ENCODE measurements at places on chromosomes 7 and 10.

GRCh38 chr10:6020826-6021225 is 41.3 kb downstream of the IL2RA start:
- no peak for DNase-seq

DNA sequence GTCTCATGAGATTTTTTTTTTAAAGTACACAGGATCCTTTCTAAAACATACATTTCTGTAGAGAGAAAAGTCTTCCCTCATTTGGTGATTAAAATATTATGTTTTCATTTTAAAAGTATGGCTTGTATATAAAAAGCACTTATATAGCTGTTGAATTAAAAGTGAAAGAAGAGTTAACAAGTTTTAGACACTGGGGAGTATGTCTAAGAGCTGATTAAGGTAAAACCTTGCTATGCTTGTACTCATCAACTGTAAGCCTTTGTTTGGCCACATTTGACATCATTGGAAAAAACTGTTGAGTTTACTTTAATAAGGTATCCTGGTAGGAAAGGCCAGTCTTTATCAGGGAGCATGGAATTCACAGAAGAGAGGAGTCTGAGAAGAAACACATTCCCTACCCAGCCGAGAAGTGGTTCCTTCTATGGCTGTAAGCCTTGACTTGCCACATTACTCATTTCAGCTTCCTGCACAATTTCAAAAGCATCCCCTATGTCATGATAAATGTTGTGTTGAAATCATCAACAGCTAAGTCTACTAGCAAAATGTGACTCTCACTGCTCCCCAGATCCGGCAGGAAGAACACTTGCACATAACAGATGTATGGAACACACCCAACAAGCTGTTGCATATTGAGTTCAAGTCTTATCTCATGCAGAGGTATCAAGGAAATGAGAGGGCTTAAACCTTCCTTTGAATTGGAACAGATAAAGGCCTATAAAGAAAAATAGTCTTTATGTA is 171.8 kb upstream of the CDK1 start:
- DNase-seq, result no peak

- DNase-seq, result no peak
These were observed 442 bp downstream of the STYXL1 start for GRCh38 chr7:76047305-76047810.

- no peak for DNase-seq
These were observed 58.1 kb upstream of the ST8SIA6 start for GRCh38 chr10:17512341-17513001.

- DNase-seq, result no peak
These were observed 25.1 kb downstream of the CDK14 start for GRCh38 chr7:90621125-90621746.

DNA sequence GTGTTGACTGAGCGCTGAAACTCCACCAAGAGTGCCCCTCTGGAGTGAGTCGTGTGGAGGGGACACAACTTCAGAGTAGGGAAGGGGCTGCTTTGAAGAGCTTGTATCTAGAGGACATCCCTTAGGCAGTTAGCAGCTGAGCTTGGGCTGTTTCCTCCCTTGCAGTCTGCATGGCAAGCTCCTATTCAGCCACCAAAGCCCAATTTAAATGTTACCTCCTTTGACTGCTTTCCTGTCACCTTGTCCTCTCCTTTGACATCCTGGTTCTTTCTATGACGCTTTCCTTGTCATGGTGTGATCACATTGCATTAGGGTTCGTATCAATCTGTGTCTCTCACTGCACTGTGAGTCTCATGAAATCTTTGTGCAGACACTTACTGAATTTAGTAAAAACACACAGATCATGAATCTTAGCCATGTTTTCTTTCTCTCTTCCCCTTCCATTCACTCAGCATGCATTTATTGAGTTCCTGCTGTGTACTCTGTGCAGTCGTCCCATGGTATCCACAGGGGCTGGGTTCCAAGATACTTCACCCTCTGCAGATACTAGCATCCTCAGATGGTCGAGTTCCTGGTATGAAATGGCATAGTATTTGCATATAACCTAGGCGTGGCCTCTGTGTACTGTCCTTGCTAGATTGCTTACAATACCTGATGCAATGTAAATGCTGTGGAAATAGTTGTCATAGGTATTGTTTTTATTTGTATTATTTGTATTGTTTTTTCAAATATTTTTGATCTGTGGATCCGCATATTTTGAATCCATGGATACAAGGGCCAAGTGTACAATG is 228.5 kb downstream of the CCDC3 start:
- DNase-seq, result no peak

DNA sequence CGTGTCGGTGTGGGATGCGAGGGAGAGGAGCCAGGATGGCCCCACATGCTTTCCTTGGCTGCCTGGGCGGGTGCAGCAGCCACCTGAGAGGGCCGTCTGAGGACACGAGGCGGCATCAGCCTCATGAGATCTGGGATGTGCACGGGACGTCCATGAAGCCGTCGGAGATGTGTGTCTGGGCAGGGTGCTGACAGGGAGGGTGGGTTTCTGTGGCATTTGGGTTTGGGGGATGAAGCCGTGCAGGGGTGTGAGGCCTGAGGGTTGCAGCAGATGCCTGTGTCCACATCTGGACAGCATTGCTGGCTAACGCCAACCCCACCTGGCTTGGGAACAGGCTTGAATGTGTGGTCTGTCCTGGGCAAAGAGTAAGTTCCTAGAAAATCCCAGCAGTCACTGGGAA is 179.5 kb downstream of the DNAJB6 start:
- DNase-seq, result peak; percentile 53

DNA sequence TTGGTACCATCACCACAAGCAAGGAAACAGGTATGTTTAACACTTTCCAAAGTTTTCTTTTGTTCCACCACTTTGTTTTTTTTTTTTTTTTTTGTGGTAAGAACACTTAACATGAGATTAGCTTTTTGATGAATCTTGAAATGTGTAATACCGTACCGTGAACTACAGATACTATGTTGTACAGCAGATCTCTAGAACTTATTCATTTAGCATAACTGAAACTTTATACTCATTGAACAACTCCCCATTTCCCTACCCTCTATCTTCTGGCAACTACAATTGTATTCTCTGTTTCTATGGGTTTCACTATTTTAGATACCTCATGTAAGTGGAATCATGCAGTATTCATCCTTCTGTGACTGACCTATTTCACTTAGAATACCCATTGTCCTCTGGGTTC is 162.7 kb upstream of the ITGB1 start:
- no peak for DNase-seq

- peak; percentile 89 for DNase-seq
These were observed 18.3 kb downstream of the LRRC20 start for GRCh38 chr10:70363971-70364771.

DNA sequence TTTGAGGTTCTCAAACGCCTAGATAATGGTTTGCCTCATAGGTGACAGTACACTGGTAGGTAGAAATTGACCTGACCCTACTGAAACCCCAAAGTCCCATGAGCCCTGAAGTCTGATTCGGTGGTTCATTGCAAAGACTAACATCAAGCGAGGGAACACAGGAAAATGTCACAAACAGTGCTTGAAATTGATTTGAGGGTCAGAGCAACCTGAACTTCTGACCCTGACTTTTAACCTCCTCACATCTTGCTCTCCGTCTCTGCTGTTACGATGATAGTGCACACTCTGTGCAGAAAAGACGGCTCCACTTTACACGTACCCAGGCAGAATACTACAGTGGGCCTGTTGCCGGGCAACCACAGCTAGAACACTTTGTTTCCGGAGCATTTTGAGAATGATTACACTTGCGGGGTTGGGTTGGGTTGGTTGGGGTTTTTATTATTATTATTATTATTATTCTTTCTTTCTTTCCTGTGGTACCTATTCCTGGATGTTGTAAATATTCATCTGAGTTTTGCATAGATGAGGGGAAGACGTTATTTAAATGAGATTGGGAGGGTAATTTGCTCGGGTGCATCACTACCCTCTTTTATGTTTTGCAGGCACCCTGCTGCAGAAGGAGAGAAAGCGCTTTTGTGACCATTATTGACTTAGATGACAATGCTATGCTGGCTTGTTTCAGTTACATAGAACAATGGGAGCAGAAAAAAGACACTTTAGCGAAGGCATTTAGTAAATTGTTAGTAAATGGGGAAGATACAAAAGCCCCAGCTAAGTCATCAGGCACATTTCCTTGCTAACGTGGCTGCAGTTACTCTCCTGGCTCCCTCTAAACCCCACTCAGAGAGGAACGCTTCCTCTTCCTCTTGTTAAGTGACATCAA is 438.1 kb upstream of the NRP1 start:
- DNase-seq, result no peak

- no peak for DNase-seq
These were observed 58.7 kb upstream of the TMEM106B start for GRCh38 chr7:12152196-12152918.

DNA sequence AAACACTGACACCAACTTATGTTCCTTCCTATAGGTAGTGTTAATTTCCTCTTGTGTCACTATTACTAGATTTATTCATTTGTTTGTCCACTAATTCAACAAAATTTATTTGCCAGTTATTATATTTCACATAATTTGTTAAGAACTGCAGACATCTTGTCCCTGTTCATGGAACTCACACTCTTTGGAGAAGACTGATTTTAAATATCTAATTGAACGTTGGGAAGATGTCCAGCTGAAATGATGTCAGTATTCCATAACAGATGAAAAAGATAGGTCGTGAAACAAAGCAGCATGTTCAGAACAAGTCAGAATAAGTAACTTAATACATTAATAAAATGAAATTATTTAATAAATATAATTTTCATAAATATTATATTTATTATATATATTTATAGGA is 873.1 kb upstream of the PHF14 start:
- no peak for DNase-seq

GRCh38 chr10:86965986-86966654 is 2.2 kb upstream of the ADIRF start:
- no peak for DNase-seq

DNA sequence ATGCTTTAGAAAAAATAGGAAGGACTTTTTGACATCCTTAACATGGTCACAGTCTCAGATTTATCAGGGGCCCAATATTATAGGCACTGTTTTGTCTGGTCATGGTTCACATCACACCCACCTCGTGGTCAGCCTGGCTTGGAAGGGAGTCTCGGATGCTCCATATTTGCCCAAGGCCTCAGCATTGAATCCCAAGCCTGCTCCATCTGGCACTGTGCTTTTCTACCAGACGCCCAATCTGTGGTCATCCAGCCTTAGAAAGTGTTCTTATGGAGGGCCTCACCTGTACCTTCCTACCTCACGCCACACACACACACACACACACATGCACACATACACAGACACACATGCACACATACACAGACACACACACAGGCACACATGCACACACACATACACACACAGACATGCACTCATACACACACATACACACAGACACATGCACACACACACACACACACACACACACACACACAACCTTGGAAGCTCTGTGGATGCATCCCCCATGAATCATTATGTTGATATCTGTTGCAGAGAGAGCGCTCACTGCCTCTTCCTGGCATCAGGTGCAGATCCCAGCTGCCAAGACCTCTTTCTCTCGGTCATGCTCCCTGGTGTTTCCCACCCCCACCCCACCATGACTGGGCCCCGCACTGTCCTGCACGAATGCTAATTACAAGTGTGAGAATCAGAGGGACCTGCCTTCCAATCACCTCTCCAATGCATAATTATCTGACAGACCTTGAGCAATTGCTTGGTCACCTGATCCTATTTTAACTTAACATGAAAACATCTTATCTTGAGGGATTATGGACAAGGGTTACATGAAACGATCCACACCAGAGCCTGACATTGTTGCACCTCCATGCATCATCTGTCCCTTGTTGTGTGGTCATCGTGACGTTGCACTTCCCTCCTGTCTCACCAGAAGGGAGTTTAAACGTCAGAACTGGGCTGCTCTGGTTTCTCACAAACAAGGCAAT is 122.7 kb upstream of the TMEM72 start:
- DNase-seq, result no peak

DNA sequence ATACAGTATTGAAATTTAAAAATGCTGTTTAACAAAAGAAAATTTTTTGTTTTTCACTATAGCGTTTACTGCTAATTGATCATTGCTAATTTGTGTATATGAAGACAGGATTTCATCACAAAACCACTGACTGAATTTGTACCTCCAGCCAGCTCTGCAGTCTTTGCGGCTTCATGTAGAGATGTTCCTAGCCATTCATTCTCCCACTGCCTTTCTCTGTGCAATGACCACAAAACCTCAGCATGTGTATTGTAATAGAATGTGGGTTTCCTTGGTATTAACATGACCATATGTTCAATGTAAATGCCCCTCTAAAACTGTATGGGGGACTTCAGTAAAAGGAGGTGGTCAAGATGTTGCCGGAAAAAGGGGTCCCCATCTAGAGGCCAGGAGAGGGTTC is 81.1 kb upstream of the STEAP1B start:
- DNase-seq, result no peak

- no peak for DNase-seq
These were observed 107.8 kb downstream of the ANK3 start for GRCh38 chr10:60281792-60282353.

GRCh38 chr10:60101821-60102220 is 195.5 kb upstream of the CCDC6 start:
- no peak for DNase-seq

GRCh38 chr10:110577056-110577455 is 9.6 kb downstream of the SMC3 start:
- no peak for DNase-seq

GRCh38 chr7:19097165-19098055 is 20.0 kb downstream of the TWIST1 start:
- DNase-seq, result no peak

- DNase-seq, result no peak
These were observed 5.8 kb downstream of the ZNF212 start for GRCh38 chr7:149245244-149245643.

DNA sequence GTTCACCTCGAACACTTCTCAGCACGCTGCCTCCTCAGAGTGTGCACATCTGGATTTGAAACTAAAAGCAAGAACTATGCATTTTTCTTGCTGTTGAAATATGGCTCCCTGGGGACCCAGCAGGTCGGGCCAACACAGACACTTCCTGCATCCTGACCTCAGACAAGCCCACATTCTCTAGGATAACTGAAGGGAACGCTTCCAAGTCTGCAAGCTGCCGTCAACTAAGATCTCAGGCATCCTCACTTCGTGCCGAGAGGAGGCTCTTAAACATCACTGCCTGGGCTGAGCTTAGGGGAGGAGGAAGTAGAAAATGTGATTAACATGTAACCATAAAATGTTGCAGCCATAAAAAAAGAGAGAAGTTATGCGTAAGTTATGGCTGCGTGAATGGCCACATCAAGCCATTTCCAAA is 65.5 kb downstream of the PYROXD2 start:
- peak; percentile 81 for DNase-seq

DNA sequence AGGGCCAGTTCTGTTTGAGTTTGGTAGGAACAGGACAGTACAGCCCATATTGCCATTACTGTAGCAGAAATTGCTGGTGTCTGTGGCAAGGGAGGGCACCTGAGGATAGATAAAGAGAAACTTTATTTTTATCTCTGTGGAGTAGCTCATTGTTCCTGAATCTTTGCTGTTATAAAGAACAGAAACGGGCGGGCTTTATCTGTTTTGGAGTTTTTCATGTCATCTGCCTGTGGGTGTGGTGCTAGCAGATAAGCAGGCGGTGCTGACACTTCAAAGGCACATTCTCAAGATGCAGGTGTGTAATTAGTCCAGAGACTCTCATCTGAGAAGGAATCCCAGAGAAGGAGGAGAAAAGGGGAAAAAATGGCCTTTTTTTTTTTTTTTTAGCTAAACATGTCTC is 11.5 kb downstream of the ZNF273 start:
- DNase-seq, result no peak

GRCh38 chr7:140541513-140542227 is 62.4 kb upstream of the MKRN1 start:
- DNase-seq, result peak; percentile 80

GRCh38 chr10:76422769-76423168 is 991.3 kb downstream of the LRMDA start:
- no peak for DNase-seq

- DNase-seq, result no peak
These were observed 6.2 kb upstream of the MSMB start for GRCh38 chr10:46052057-46052790.

- DNase-seq, result no peak
These were observed 566.7 kb upstream of the NRP1 start for GRCh38 chr10:33901166-33901565.
